Mesenteric fat pad (tissue), 1 donor: ENCODE measurements at places on chromosomes 11 and 22.

DNA sequence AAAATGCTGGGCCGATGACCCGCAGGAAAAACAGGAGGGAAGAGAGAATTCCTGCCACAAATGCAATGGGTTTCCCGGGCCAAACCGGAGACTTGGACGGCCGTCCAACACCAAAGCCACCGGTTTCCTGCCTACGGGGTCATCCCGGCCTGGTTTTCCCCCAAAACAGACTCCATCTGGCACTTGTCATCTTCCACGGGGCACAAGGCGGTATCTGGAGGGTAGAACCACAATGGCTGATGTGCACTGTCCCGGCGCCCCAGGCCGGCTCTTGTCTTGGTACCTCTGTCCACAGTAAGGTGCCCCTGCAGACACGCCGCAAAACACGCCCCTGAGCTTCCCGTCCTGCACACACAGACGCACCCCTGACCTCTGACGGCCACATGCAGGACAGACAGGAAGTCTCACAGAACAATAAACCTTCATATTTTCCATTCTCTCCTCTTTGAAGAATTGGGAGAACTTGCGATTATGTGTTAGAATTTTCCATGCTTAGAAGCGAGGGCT, 20.1 kb downstream of the CELSR1 start:
- no peak for DNase-seq

DNA sequence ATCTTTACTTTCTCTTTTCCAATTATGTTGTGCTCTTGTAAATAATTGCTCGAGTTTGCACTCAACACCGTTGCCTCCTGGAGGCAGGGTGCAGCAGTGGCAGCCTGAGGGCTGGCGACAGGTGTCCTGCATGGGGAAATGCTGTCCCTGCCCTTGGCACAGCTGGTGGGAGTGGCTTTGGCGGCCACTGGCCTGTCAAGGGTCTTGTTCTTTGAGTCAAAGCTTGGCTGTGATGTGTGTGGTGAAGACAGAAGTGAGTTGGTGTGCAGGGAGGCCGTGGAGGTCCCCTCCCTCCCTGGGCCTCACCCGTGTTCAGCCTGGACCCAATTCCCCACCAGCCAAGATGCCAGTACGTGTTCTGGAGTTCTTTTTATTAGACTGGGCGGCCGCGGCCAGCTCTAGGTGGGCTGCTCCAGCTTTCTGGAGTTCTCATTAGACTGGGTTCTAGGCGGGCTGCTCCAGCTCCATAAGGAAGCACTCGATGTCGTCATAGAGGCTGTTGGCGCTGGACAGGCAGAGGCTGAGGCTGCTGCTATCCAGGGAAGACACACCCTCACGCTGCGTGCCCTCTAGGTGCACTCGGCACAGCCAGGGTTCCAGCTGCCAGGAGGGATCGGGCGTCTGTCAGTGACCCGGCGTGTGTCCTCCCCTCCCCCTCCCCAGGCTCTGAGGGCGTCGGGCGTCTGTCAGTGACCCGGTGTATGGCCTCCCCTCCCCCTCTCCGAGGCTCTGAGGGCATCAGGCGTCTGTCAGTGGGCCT, 3.4 kb downstream of the IRF7 start:
- no peak for DNase-seq

DNA sequence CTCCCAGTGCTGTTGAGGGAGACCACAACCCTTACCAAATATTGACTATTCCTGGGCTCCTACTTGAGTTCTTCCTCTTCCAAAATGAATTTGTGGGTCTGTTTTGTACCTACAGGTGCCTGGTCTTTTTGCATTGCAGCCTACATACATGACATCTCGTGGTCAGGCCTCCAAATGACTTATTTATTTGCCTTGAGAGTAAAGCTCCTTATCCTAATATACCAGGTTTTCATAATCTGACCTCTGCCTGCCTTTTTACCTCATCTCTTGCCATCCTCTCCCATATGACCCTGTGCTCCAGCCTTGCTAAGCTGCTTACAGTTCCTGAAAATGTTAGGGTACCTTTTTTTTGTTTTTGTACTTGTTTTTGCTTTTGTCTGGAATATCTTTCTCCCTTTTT, 130.4 kb downstream of the UVRAG start:
- no peak for DNase-seq

DNA sequence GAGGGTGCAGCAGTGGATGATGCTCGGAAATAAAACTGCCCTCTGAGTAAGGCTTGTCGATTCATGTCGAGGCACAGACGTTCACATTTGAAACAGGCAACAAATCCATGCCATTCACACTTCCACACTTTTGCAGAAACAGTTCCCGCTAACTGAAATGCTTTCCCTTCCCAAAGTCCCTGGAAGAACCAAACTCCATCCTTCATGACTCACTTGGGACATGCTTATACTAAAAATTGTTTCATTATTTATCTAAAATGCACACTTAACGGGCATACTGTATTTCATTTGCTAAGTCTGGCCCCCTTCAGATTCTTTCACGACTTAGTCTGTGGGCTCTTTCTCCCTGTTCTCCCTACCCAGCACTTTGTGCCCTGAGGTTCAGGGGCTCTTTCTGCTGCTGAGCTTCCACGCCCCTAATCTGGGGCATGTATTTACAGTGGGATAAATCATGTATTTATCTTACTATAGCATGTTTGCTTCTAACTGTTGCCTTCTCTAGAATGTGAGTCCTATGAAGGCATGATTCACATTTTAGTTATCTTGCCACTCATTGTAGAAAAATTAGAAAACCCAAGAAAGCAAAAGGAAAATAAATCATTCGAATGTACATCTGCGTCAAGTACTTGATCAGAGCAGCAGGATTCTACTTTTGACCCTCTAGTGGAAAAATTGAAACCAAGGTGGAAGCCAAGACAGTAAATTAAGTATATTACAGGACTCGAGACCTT, 12.5 kb downstream of the SCGB1A1 start:
- DNase-seq: no peak

DNA sequence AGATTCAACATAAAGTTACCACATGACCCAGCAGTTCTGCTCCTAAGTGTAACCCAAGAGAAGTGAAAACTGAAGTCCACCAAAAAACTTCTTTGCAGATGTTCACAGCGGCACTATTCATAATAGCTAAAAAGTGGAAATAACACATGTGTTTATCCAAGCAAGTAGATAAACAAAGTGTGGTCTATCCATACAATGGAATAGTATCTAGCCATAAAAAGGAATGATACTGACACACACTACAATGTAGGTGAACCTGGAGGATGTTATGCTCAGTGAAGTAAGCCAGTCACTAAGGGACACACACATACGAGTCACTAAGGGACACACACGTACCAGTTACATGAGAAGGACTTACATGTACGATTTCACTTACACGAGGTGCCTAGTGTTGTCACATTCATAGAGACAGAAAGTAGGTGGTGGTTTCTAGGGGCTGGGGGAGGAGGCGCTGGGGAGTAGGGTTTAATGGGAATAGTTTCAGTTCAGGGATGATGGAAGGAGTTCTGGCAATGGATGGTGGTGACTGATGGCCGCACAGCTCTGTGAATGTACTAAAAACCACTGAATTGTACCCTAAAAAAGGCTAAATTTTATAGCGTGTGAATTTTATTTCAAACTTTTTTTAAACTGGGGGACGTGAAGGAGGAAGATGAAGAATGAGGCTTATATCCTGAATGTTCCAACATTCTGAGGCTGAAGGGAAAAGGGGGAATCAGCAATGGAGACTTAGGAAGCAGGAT, 27.2 kb upstream of the COMT start:
- no peak for DNase-seq

DNA sequence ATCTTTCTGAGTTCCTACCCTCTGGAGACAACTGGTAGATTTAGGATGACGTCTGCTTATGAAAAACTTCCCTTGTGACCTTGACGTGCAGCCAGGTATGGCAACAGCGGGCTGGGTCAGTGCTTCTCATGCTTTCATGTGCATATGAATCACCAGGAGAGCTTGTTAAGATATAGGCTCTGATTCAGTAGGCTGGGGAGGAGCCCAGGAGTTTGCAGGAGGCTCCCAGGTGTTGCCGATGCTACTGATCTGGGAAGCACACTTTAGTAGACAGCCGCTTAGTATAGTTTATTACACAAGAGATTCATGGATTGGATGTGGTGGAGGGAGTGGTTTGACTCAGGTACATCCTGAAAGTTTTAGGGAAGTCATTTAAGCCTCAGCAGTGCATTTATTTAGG, 23.8 kb downstream of the DIXDC1 start:
- DNase-seq: no peak

DNA sequence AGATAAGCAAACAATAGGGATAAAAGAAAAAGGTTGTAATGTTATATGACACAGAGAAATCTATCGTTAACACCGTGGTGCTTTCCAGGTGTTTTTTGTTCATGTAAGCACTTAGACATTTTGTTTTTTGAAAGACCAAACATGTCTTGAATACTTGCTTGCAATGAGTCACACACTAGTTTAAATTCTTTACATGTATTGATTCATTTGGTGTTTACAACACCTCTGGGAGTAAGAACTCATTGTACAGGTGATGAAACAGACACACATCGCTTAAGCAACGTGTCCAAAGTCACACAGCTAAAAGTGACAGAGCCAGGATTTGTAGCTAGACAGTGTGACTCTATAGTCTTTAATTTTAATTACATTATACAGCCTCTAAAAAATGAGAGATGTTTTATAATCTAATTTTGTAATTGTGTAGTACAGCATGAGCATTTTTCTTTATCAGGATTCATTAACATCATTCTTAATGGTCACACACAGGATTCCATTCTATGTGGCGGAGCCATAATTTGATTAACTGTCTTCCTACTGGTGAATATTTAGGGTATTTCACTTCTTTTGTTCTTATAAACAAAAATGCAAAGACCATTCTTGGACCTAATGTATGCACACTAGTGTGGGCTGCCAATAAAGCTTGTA, 148.8 kb downstream of the DBX1 start:
- no peak for DNase-seq

- no peak for DNase-seq
These were observed 18.4 kb downstream of the DEUP1 start for GRCh38 chr11:93348930-93349329.

GRCh38 chr11:7448201-7448600, 37.1 kb upstream of the OLFML1 start:
- DNase-seq: no peak

GRCh38 chr22:49811020-49811791, 16.5 kb downstream of the BRD1 start:
- no peak for DNase-seq

GRCh38 chr22:17633217-17633997, 4.9 kb upstream of the ATP6V1E1 start:
- no peak for DNase-seq

GRCh38 chr11:201966-202365, 5.2 kb downstream of the BET1L start:
- no peak for DNase-seq

- no peak for DNase-seq
These were observed 16.4 kb upstream of the SNX32 start for GRCh38 chr11:65817312-65817834.

DNA sequence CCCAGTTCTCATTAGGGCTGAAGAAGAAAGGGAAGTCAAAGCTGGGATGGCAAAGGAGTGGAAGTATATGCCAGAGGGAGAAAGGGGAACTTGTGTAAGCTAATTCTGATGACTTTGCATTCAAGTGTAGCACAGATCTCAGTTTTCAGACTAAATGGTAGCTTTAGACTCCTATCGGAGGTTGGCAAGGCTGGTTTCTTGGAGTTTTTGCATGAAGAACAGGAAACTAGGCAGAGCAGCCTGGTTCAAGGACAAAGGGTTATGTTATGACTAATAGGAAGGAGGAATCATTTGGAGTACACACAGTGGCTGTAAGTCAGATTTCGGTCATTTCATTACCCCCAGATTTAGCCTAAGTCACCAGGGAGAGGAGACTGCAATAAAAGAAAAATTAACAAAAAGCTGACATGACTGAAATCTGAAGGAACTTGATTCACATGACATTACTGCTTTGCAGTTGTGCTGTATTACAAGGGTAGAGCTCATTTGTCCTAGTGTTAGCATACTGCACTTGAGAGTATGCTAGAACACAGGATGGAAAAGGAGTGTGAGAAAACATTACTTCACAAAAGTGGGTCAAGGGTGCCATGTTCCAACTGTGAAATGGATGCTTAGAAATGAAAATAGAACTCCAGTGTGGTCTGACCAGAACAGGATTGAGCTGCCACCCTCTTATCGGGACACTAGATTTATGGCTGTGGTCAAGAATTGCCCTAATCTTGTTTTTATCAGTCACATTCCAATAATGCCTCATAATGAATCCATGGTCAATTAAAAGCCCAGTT, 23.6 kb downstream of the ADM start:
- no peak for DNase-seq

- no peak for DNase-seq
These were observed 5.4 kb upstream of the FTH1 start for GRCh38 chr11:61972672-61973475.

DNA sequence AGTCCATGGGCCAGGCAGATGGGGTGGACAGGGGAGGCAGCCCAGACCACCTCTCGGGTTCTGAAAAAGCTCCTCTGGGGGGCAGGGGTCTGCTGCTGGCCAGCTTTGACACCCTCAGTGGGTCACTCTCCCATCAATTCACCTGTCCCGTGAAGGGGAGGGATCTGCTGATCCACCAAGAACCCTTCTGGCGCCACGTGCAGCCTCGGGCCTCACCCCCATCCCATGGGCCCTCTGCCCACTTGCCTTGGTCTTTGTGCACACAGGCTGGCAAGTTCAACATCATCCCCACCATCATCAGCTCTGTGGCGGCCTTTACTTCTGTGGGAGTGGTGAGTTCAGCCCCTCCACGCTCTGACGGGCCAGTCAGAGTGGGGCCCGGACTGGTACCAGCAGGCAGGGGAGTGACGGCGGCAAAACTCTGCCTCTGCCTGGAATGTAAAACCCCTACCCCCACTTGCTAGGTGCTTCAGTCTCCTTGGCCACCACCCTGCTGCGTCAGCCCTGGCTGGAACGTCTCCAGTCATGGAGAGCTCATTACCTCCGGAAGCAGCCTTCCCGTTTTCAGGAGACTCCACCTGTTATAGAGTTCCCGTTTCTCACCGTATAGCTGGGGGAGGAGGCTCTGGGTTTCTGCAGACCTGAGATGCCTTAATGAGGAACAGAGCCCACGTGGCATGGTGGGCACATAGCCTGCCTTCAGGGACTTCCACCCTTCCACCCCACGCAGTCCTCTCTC, 12.7 kb downstream of the PRG3 start:
- DNase-seq: no peak

- DNase-seq: no peak
These were observed 7.2 kb downstream of the ATG16L2 start for GRCh38 chr11:72821221-72821919.

DNA sequence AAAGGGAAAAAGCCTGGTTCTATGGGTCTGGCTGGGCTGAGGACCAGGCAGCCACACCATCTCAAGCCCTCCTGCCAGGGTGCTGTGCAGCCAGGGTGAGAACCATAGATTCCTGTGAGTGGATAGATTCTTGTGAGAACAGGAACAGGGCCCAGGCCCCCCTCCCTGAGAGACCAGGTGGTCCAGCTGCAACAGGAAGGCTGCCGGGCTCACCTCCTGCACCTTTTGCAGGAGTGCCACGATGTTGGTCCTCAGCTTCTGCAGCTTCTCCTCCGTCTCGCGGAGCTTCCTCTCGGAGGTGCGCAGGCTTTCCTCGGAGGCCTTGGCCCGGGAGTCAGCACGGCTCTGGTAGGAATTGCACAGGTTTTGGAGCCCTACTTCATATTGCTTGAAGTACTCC, 40.8 kb downstream of the MORC2 start:
- no peak for DNase-seq

GRCh38 chr11:100759856-100760255, 72.8 kb downstream of the ARHGAP42 start:
- no peak for DNase-seq
